SW480 (cell line): ENCODE measurements at places on chromosomes 2 and 18.

- DNase-seq = no peak
Measured at GRCh38 chr2:85642725-85643124, 25.3 kb downstream of the SFTPB start.

DNA sequence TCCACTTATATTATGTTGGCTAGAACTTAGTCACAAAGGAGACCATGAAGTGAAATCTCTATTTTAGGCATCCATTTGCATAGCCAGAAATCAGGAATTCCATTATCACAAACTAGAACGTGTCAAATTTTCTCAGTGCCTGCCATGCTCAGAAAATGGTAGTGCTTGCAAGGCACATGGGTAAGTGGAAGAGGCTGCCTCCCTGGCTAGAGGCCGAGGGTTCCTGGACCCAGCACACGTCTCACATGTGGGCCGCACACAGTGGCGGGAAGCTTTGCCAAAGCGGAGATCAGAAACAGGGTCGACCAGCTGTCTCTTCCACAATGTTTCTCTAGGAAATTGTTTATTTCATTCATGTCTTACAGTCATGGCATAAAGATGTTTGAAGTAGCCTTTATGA lies 42.3 kb downstream of the TRAF3IP1 start:
- DNase-seq = no peak

- DNase-seq = no peak
Measured at GRCh38 chr2:122072666-122073065, 317.2 kb downstream of the TSN start.

DNA sequence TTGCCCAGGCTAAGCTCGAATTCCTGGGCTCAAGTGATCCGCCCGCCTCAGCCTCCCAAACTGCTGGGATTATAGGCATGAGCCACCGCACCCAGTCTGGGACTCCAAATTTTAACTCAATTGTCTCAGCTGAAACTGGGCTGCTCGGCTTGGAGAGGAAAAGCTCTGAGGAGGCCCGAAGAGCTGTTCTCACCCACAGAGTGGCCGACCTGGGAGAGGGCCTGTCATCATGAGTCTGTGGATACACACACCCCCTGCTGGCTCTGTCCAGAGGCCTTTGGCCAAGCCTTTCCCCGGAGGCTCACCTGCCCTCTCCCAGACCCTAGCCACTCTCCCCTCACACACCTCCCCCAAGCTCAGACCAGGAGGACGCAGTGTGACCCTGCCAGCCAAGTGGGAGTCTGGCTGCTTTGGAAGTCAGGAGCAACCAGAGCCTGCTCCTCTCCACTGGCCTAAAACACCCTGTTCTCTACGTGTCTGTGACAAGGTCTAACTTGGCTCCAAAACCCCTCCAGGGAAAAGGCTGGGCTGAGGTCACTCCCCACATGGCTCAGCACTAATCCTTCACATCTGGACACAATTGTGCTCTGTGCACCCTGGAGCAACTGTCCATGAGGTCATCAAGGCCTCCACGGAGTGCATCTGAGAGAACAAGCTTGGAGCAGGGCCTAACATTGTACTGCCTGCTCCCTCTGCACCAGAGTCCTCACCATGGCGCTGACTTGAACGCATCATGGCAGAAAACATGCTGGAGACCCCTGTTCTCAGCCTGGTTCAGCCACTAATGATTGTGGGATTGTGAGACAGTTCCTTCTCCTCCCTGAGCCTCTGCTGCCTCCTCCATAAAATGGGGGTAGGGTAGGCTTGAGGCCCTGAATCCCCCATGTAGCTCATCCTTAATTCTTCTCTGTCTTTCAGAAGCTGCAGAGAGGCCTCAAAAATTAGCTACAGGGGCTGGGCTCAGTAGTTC lies 49.9 kb upstream of the RAB6C start:
- no peak for DNase-seq

DNA sequence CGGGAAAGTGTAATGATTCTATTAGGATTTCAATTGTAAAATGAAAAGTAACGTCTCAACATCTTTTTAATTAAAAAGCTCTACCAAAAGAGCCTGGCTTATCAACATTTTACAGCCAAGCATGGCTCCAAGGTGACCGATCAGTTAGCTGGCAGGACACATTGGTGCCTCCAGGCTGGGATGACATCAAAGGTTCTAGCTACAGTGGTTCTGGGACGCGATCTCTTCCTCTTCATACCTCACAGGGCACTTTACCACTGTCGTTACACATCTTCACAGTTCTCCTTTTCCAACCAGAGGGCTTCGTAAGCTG lies 693 bp downstream of the ORC2 start:
- DNase-seq = no peak

- no peak for DNase-seq
Measured at GRCh38 chr2:229943171-229943570, 20.9 kb downstream of the FBXO36 start.

- no peak for DNase-seq
Measured at GRCh38 chr2:12402440-12403139, 314.1 kb upstream of the TRIB2 start.

DNA sequence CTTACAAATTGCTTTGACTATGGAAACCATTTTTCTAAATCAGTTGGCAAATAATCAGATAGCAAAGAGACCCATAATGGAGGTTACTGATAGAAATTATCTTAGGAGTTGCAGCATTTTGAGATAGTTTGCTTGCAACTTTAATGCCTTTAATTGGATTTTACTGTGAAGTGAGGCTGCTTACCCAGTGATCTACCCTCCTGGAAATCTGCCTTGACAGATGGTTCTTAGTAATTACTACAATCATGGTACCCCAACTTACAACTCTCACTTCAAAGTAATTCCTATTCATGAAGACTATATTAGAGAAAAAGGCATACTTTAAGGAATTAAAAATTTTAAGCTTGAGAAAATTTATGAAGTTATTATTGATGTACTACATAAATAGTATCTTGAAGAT lies 1288.6 kb upstream of the CDH2 start:
- no peak for DNase-seq

- DNase-seq = no peak
Measured at GRCh38 chr2:64681479-64681967, 27.8 kb upstream of the SERTAD2 start.
